ENCODE measurements at places on chromosomes 13 and 19.

GRCh38 chr19:14218620-14219330, 12.8 kb upstream of the ADGRL1 start:
- no peak for DNase-seq

DNA sequence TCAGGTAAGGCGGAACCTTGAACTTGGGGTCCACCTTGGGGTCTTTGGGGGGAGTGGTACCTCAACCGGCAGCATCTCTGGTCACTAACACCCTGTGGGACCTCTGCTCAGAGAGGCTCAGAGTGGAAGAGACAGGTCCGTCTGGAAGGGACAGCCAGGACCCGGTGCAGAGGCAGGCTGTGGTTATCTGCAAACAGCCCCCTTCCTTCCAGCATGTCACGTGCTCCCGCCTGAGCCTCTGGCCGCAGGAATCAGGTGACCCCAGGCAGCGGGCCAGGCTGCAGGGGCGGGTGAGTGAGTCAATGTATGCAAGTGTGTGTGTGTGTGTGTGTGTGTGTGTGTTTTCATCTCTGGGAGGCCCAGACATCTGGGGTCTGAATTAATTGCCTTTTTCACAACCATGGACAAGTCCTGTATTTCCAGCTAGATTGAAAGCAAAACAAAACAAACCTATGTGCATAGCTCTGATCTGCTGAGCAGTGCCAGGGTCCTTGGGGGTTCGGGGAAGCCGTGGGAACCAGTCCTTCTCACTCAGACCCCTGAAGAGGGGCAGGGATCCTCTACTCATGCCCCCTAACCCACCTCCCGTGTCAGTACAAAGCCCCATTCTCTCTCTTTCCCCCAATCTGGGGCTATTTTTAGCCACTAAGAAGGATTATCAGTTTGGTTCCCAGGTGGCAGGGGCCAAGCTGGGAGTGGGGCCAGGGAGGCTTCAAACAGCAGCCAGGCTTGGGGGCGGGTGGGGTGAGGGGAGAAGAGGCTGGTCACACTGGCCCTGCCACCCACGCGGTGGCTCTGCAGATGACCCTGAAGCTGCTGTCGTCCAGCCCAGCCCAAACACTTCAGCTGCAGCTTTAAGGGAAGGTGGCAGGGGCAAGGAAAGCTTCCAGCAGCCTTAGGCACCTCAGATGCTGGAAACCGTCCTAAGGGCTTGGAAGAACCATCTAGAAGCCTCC, 31.4 kb downstream of the CERS4 start:
- DNase-seq = peak; percentile 71

DNA sequence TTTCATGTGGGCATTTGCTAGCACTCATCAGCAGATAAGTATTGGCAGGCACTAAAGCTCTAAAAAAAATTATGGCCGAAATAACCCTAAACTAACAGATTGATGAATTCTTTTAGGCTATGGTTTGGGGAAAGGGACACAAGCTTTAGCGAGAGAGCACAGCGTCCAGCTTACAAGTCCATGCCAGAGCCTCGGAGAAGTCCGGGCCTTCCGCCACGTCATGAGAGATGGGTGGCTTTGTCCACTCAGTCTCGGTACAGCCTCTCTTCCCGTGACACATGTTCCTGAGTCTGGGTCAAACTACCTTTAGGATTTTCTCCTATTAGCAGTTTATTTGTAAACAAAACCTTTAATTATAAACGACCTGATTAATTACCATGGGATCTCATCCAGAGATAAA, 27.7 kb downstream of the TMTC4 start:
- no peak for DNase-seq

DNA sequence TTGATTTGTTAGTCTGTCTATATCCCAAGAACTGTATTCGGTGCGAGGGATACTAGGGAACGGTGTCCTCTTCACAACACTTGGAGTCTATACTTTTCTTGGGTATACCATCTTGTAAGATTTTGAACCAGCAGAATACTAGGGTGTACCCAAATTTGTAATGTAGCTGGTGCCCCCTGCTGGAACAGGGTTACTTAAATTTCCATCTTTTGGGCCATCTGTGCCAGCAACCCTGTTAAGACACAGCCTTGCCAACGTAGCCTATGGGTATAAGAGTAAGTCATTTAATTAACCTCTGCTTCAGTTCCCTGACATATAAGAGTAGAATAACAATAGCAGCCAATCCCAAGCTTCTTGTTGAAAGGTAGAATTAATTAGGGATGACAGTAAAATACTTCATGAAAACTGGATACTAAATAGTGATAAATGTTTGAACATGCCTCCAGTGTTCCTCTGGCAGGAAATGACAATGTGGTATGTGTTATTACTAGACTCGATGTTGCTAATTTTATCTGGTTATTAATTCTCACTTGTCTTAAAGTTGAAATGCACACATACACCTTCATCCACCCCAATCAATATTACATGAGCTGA, 607.6 kb downstream of the FGF9 start:
- no peak for DNase-seq

GRCh38 chr13:80133631-80134261, 207.2 kb downstream of the SPRY2 start:
- DNase-seq = no peak

- no peak for DNase-seq
Measured at GRCh38 chr13:111570911-111571310, 250.5 kb downstream of the TEX29 start.

DNA sequence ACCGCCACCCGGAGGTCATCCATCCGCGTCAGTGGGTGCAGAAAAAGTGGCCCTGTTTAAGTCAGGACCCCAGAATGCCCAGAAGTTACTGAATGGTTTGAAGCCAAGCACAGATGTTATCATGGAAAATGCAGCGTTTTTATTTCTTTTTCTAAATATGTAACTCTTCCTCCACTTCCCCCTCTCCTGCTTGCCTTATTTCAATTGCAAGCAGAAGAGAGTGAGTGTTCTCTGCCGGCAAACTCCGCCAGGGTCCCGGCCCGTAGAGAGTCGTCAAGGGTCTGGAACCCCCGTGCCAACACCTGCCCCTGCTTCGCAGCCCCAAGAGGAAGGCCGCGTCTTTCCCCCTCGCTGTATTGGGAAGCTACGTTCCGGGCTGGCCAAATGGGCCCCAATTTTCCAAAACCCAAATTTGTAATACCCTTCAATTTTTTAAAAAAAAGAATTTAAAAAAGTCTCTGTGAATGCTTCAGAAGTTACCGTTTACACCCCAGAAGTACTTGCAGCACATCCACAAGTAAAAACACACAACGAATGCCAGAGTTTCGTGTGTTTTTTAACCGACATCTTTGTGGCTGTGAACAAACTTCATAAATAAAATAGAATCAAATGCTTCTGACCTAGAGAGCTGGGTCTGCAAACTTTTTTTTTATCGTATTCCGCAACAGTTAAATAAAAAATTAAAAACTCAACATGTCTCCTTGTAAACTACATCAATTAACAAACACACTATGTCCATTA, 712 bp upstream of the PDX1 start:
- DNase-seq = no peak

DNA sequence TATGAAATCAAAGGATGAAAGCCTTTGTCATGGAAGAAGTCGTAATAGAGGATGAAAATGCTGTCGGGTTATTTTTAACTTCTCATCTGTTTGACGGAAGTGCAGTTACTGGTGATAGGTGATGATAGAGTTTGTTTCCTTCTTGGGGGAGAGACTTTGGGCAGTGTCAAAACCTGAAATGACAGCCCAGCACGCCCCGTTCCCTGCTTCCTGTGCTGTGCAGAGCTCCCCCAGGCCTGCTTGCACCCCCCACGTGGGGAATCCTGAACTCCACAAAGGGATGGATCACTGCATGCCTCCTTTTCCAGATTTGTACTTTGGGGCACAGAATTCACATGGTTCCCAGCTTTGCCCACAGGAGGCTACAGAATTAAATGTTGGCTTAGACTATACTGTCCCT, 102.7 kb downstream of the ATP11A start:
- DNase-seq = no peak

DNA sequence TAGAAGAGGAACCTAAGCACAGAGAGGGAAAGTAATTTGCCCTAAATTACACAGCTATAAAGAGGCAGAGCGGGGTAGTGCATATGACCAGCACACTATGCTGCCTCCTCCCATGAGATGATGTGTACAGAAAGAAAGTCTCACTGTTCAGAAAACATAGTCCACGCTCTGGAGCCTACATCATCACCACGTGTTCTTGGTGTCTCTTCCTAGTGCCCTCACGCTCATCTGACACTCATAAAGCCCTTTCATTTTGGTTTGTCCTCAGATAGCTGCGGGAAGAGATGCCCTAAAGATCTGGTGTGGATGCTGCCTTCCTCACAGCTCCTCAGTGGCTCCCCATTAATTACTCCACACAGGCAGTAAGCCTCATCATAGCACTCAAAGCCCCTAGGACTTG, 27.4 kb upstream of the SIAH3 start:
- DNase-seq = no peak

- DNase-seq = no peak
Measured at GRCh38 chr13:92390217-92390616, 836.4 kb upstream of the GPC6 start.

DNA sequence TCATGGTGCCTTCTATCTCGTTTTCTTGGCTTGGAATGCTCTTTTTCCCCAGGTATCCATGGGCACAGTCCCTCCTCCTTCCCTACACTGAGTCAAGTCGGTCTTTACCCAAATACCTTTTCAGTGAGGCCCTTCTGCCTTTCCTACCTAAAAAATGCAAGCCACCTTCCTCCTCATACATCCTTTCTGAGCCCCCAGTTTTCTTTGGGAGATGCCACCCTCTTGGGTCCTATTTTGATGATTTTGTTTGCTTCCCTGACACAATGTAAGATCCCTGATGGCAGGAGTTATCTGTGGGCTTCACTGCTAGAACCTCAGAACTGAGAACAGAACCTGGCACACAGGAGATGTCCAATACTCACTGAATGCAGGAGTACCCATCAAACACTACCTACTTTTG, 22.3 kb downstream of the NLRP13 start:
- DNase-seq = no peak

DNA sequence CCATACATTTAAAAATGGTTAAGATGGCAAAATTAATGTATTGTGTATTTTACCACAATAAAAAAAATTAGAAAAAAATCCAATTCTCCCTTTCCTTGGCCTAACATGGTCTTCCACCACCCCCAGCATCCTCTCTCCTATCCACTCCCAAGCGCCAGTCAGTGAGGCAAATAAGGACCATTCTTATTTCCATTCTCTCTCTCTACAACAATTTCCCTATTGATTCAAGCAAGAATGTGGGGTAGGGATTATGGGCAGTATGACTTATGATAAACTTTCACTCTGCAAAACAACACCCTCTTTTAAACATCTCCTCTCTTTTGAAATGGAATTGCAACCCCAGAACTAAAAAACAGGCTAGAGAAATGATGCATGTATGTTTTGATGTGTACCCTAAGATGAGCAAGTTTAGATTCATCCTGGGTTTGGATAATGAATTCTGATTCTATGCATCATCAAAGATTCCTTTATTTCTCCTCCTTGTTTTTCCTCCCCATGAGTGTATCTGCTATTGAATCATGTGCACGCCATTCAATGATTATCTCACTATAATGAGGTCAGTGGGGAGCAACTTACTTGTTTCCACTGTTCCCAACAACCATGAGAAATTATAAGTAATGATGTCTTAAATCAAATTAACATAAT, 3.5 kb downstream of the STARD13 start:
- no peak for DNase-seq

GRCh38 chr13:75137911-75138571, 343.9 kb downstream of the TBC1D4 start:
- DNase-seq = no peak

- DNase-seq = no peak
Measured at GRCh38 chr13:98222816-98223215, 45.7 kb upstream of the RNF113B start.

GRCh38 chr13:114311387-114311786, 2.9 kb upstream of the CHAMP1 start:
- DNase-seq = no peak

GRCh38 chr13:45510672-45511071, 45.9 kb downstream of the COG3 start:
- no peak for DNase-seq

GRCh38 chr19:49101160-49101559, 13.0 kb upstream of the LIN7B start:
- no peak for DNase-seq

DNA sequence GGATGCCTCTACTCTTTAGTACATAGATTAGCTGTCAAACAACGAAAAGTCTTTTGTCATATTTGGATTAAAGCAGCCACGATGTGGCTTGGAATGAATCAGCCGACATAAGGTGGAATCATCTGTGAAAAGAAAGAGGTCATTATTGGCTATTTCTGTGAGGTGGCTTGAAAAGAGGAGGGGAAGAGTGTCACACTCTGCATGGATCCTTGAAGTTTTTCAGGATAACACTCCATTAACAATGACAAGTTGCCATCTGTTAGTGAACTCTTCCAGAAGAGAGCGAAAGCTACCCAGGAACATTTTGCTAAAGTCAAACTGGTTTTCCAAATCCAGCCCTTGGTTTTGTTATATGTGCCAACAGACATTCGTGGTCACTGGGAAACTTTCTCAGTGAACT, 1604.8 kb downstream of the OLFM4 start:
- no peak for DNase-seq

DNA sequence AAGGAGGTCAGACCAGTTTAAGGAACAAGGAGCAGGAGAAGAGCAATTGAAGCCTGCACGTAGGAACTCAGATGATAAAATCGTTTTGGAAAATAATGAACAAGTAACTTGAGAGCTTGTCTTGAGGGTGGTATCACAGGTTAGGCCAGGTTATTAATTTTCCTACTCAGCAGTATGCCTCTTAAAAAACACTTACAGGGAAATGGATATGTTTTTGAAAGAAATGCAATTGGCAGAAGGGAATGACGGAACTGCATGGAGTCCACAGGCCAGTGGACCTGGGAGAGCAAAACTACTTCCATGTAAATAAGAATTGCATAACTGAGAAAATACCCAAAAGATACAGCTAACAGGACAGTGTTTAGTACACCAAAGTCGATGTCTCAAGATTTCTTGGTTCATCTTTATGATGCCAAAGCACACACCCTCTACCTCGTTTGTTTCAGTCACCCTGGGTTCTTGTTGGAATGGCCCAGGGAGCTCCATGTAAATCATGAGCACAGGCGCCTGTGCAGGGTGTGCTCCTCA, 35.2 kb downstream of the MBNL2 start:
- DNase-seq = no peak

GRCh38 chr13:32495429-32495828, 43.2 kb downstream of the N4BP2L2 start:
- no peak for DNase-seq

DNA sequence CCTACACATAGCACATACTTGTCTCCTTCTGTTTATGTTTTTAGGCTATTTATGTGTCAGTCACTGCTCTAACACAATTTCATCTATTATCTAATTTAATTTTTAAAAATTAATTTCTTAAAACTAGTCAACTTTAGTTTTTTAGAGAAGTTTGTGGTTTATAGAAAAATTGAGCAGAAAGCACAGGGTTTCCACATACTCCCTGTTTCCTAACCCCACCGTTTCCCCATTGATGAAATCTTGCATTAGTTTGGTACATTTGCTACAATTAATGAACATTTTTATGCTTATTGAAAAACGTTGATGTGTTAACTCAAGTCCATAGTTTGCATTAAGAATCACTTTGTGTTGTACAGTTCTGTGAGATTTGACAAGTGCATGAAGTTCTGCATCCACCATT, 53.5 kb downstream of the TNFSF13B start:
- DNase-seq = no peak

GRCh38 chr13:40251343-40252032, 415.0 kb downstream of the FOXO1 start:
- no peak for DNase-seq
